ENCODE measurements at places on chromosomes 4 and X.

- no peak for DNase-seq
These were observed 35.0 kb downstream of the NUDT11 start for GRCh38 chrX:51461053-51462044.

DNA sequence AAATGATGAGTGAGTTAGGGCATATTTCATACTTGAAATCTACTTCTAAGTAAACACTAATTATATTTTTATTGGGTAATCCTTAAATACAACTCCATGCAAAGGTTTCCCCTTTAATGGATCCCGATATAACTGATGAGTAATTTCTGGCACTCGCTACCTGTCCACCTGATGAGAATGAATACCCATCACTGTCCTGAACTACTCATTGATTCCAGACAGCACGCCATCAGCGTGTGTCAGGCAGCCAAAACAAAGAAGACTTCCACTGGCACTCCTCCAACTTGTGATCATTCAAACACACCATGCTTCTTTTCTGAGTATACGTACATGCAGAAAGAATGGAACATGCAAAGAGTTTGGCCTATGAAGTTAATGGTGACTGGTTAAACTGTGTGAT, 69.4 kb downstream of the HCCS start:
- DNase-seq: no peak

- DNase-seq: no peak
These were observed 133.4 kb downstream of the TBC1D19 start for GRCh38 chr4:26717332-26717731.

DNA sequence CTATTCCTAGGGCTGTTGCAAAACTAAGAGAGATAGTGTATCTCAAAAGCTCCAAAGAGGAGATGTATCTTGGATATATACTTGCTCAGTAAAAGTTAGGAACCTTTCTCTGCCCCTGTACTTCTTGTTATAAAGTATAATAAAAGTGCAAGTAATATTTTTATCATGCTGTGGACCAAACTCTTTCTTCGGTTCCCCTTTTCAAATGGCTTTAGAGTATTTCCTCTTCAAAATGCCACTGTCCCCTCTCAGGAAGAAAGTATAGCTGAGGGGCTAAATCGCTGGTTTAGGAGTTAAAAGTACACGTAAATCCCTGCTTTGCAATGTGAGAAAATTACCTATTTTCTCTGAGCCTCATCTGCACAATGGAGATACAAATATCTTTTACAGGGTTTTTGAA, 169.1 kb upstream of the FTHL17 start:
- DNase-seq: no peak

DNA sequence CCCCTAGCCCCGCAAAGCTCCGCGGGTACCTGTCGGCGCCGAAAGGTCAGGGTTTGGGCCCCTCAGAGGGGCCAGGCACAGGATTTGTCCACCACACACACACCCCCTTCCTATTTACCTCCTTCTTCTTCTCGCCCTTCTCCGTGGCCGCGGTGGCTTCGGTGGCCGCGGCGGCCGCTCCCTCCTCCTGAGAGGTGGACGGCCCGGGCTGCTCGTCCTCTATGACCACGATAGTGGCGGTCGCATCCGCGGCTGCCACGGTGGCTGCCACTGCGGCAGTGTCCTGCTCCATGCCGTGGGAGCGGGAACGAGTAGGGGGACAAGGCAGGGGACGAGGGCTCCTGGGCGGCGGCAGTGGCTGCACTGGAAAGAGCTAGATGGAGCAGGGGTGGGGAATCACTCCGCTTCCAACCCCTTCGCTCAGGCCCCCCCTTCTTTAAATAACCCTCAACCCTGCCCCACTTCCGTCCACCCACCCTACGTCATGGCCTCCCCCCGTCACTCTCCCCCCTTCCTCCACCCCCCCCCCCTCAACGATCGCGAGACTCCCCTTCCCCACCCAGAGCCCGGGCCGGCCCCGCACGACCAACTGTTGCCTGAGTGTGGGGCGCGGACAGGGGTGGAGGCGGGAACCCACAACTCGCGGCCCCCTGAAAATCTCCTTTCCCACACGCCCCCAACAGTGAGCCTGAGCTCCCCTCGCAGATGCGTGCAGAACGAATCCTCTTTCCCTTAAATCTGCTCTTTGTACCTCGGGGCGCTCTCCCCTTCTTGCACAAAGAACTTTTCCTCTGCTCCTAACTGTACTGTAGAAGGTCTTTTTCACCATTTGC, at the start of gene SMARCA1:
TSS of gene SMARCA1 (minus strand) at position 412 of the 833 bp plus-strand sequence. CDS start at position 292, 120 bp downstream.
- DNase-seq: no peak

GRCh38 chr4:150089732-150090131, 11.5 kb downstream of the DCLK2 start:
- no peak for DNase-seq

DNA sequence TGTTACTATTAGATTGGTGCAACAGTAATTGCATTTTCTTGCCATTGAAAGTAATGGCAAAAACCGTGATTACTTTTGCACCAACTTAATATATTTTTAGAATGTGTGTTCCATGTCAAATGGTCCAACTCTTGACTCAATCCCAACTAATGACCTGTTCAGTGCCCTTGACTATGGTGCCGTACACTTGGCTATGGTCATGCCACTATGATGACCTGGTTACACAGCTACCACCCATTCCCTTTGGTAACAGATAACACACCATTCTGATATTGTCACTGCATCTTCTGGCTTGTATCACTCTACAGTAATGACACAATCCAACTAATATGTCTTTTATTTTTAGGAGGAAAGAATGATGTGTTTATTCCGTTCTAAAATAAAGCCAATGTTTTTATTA, 469.4 kb downstream of the DMD start:
- no peak for DNase-seq

- DNase-seq: no peak
These were observed 126.9 kb upstream of the PDLIM3 start for GRCh38 chr4:185662030-185662778.

- DNase-seq: no peak
These were observed 944 bp downstream of the FUNDC2 start for GRCh38 chrX:155027509-155028066.

- DNase-seq: no peak
These were observed 107.5 kb upstream of the ACSL4 start for GRCh38 chrX:109840585-109840984.

- DNase-seq: no peak
These were observed 12.8 kb upstream of the ABCG2 start for GRCh38 chr4:88171206-88171605.

DNA sequence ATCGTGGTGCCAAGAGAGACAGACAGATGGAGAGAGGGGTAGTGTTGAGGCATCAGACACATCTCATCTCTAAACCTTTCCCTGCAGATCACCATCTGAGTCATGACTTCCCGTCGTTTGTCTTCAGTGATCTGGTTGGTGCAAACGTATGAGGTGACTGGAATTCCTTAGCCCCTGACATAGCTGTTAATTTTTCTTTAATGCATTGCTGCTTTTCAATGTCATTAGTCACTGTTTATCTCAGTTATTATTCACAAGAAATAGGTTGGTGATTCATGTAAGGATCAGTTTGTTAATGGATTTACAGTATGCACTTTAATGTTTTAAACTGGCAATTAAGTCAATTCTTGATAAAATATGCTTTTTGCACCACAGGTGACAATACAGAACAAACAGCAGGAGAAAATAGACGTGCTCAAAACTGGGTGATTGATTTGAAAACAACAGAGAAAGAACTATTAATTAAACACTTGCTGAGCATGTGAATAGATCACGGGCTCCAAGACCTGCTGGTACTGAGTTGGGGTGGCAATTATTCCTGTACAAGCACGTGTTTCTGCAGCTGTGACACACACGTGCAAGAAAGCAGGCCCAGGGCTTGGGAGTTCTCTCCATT, 1.3 kb upstream of the TMEM154 start:
- DNase-seq: no peak

DNA sequence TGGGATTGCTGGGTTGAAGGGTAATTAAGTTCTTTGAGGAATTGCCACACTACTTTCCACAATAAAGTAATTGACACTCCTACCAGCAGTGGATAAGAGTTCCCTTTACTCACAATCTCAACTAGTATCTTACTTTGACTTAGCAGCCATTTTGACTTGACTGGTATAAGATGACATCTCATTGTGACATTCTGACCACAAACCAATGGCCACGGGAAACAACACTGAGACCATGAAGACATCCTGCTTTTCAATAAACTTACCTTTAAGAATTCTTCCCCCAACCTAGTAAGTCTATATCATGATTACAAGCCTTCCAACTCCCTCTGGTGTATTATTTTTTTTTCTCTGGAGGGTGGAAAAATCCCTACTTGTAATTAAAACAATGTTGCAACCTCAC, 66.9 kb upstream of the WDR1 start:
- no peak for DNase-seq

- no peak for DNase-seq
These were observed 1882.9 kb upstream of the AGA start for GRCh38 chr4:179325181-179325580.

DNA sequence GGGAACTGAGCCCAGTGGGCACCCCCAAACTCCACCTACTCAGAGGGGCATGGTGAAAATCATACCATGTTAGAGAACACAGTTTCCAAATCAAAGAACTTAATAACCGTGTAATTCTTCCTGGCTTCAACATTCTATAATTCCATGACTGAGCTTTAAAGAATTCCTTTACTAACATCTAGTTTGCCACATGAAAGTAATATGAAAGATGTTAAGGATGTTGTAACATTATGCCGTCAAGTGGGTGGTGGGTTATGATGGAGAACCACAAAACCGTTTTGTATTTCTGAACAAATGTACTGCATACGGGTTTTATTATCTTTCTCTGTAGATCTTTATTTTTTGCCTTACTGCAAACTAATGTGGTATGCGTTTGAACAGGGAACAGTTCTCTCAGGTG, 549.0 kb upstream of the MAGEB2 start:
- no peak for DNase-seq

All from cerebellar nuclear complex (tissue), 1 donor.